ENCODE measurements at places on chromosomes 7 and 10.
A peak's percentile ranks its signal among the peaks of the same experiment; 100 is the strongest.

DNA sequence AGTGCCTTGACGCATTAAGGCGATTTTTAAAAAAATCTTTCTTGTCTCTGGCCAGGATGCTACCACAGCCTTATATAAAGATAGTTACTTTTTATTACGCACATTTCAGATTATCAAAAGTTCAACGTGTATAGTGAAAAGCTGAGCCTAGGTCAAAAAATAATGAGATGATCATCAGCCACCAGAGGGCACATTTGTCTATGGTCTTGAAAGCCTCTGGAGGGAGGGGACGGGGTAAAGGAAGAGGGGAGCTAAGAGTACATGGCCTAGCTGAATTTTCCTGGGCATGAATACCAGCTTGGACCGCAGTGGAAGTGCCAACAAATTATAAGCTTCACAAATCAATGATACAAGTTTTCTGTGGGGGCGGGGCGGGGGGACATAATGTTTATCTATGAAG lies 285.9 kb upstream of the SMIM30 start:
- DNase-seq = peak; percentile 3

DNA sequence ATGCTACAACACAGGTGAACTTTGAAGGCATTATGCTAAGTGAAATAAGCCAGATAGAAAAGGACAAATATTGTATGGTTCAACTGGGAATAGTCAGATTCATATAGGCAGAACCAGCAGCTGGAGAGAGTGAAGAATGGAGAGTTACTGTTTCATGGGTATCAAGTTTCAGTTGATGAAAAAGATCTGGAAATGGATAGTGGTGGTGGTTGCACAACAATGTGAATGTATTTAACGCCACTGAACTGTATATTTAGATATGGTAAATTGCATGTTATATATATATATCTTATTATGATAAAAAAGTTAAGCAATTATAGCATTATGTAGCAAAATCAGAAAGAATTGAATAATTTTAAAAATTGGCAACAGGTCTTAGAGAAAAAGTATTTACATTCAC lies 3.9 kb downstream of the LMBR1 start:
- DNase-seq = no peak

DNA sequence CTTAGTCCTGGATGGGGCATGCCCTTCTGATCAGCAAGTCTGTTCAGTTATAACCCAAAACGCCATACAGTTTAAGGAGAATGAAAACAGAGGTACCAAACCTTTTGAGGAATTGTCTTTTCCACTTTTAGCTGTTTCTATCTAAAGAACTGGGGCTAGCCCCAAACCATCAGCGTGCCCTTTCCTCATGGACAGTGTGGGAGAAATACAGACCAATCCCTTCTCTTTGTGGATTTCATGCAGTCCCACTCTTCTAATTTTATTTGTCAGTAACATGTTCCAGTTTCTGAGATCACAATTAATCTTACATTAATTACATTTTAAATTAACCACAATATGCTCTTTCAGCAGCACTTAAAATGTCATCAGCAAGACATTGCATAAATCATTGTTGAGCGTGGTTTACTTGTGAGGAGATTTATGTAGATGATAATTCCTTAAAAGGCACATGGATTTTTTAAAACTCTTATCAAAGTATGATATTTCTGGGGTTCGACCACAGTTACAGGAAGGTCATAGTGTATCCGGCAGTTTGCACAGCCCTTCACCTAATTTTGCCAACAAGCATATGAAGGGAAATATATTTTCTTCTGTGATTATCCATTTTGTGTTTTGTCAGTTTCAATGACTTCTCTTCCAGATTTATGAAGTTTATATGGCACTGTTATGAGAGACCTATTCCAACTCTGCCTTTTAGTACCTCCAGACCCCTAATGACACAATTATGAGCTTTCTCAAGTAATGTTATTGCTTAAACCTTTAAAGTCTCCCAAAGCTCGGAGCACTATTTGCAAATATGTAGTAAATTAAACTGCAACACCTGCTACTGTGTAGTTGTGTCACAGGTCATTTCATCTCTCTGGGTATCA lies 868.4 kb upstream of the C7orf33 start:
- no peak for DNase-seq

GRCh38 chr7:114943953-114944744 lies 22.3 kb downstream of the MDFIC start:
- DNase-seq = no peak

DNA sequence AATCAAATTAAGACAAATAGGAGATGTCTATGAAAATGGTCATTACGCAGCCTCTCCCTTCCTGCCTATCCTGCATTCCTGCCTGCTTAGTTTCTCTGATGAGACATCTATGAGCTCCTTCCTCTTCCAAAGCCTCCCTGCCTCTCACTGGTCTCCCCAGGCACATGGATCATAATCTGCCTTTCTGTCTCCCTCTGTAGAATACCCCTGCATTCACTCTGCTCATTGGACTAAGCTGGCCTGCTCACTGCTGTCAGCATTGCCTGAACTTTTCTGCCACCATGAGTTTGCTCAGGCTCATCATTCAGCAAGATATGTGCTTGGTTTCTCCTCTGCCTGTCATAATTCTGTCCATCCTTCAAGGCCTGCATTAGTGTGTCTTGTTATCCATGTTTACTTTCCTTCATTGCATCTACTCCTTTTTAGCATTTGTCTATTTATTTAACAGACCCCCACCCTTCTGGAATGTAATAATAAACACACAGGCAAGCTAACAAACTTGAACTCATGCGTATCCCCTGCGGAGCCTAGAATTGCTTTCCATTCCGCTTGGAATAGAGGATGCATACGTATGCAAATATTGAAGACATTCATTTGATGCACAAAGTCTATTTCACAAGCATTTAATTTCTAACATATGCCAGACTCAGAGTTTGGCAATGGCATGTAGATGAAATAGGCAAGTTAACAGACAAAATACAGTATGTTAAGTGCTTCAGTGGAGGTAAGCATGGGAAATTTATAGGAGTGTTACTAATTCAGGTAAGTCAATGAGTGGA lies 88.3 kb downstream of the PTPRZ1 start:
- DNase-seq = peak; percentile 55

DNA sequence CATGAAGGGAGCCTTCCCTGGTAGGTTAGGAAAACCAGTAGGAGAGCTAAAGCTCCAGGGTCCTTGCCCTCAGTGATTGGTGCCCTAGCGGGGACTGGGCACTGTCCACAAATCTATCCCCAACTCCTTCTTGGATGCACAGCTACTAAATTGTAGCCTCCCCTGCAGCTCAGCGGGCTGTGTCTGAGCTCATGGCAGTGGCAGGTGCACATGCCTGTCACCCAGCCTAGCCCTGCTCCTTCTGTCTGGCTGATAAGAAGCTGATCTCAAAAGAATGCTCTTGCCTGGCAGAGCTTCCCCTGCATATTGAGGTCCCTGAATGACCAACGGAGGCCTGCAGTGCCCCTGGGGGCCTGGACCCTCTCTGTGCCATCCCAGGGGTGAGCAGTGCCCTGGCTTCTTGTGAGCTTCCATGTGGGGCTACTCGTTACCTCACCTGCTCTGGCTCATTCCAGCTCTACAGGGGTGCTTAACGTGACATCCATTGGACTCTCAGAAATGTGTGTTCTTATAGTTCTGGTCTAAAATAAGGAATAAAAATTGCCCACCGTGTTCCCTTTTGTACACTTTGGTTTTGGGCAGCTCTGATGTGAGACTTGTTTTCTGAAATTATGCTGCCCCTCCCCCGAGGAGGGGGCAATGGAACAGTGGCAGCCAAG lies 59.8 kb upstream of the ANTXRL start:
- DNase-seq = no peak

DNA sequence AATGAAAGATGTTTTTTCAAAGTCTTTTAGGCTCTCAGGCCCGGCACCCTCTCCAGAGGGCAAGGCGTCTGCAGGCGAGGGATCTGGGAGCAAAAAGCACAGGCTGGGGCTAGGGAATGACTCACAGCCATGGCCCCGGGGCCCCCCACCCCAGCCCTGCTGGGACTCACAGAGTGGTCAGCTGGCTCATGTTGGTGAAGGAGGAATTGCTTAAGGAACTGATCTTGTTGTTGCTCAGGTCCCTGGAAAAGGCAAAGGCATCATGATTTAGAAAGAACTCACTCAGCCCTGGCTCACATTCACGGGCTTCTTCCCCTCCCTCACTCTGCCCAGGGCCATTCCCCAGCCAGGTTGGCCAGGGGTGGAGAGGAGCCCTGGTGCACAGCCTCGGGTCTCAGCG lies 151.5 kb downstream of the SLIT1 start:
- peak; percentile 20 for DNase-seq

DNA sequence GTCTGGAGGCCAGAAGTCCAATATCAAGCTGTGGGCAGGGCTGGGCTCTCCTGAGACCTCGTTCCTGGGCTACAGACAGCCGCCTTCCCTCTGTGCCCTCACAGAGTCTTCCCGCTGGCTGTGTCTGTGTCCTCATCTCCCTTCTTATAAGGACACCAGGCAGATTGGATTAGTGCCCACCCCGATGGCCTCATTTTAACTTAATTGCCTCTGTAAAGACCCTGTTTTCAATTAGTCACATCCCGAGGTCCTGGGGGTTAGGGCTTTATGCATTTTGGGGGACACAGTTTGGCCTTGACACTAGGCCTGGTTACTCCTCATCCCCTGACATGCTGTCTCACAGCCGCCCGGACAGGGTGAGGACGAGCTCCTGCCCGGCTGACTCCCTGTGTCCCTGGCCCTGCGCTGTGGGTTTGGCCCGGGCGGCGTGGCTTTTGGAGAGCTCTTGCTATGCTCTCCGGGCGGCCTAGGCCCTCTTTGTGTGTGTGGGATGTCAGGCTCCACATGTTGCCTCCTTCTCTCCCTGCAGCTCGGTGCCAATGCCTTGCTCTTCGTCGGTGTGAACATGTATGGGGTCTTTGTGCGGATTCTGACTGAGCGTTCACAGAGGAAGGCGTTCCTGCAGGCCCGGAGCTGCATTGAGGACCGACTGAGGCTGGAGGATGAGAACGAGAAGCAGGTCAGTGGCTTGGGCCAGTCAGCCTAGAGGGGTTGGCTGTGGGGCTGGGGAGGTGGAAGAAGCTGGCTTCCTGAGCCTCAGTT lies 18.2 kb downstream of the ADCY1 start:
- DNase-seq = no peak

DNA sequence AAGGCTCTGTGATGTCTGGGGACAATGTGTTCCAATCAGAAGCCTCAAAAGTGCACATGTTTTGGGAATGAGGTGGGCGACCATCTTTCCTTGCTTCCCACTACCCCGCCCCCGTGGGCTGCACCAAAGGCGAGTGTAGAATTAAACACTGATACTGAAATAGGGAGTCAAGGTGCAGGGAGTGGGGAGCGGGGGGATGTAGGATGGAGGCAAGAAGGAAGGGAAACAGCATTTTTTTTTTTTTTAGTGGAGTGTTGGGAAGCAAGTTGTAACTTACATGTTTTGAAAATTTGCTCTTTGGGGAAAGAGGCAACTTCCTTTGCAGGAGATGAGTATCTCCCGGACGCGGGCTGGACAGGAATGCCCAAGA lies 484 bp upstream of the DLX5 start:
- no peak for DNase-seq

All from M059J (cell line).